Activated CD8-positive, alpha-beta memory T cell treated with anti-CD3 and anti-CD28 coated beads, Interleukin-2, amount 50 U/mL, for 4 hours (primary cell): ENCODE measurements at places on chromosomes 13 and 19.

DNA sequence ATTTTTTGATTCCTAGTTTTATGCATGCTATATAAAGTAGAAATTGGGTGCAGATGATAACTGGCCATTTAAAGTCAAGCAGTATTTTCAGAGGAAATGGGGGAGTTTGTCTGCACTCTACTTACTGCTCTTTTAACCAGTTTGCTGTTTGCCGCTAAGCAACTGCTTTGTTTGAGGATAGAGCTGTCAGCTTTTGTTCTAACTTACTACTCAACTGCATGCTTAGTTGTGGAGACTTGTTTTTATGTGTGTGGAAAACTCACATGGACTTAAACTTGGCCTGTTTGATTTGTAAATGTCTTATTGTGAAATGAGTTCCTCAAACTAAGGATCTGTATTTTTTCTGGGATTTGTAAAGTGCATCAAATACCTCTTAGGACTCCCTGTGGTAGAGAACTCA is 591.1 kb downstream of the PCDH9 start:
- no peak for DNase-seq

DNA sequence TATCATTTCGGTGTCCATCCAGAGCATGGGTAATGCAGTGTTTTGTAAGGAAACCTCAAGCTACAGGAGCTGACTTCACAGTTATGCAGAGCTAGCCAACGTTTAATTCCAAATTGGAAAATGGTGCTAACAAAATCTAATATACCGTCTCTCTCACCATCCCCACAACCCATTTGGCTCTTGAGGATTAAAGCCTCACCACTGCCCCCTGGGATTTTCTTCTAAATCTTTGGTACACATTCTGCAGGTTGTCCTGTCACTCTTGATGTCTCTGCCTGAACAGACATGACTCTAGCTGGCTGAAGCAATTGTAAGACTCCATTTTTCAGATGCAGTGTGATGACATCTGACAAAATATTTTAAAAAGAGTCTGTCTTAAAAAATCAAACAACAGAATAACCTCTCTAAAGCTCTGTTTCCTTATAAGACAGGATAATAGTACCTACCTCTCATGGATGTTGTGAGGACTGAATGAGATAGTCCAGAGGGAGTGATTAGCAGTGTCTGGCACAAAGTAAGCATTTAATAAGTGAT is 451.8 kb downstream of the SUCLA2 start:
- DNase-seq, result no peak

GRCh38 chr13:27379694-27380641 is 44.5 kb upstream of the GTF3A start:
- peak; percentile 49 for DNase-seq

GRCh38 chr13:94343243-94343585 is 136.3 kb downstream of the DCT start:
- no peak for DNase-seq

GRCh38 chr13:106599875-106600797 is 32.2 kb upstream of the ARGLU1 start:
- no peak for DNase-seq

GRCh38 chr19:12093777-12094176 is 29.2 kb downstream of the ZNF844 start:
- no peak for DNase-seq

GRCh38 chr13:110306960-110307766 is at the start of the genes COL4A1 and COL4A2:
COL4A1 (minus strand) TSS chr13:110307157; CDS start chr13:110307027, 130 bp downstream.
COL4A2 (plus strand) TSS chr13:110307284; CDS start chr13:110307904, 620 bp downstream.
- no peak for DNase-seq
